Esophagus squamous epithelium (tissue), 5 donors: ENCODE measurements at places on chromosomes 12 and 14.

GRCh38 chr12:44812062-44812461, 64.1 kb downstream of the NELL2 start:
- no peak overlapping the region for H3K4me3 ChIP-seq
- H3K27me3 ChIP-seq = no peaks in the 10 kb centered on the region
- no peaks in the 10 kb centered on the region for H3K36me3 ChIP-seq
- H3K27ac ChIP-seq = no peak overlapping the region
- no peak for DNase-seq

DNA sequence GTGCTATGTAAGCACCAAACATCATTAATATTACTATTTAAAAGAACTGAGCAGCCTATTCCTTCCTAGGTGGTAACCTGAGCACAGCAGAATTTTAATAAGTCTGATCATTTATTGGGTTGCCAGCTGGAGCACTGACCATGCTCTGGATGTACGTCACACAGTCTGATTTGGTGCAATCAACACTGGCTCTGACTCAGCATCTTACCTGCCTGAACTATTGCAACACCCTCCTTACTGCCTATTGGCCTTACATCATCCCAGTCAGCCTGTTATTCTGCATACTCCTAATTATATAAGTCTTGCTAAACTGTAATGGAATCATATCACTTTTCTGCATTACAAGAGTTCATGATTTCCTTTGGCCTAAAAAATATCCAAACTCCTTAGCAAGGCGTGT, 149.7 kb downstream of the PTPRO start:
- DNase-seq = no peak
- no peaks in the 10 kb centered on the region for H3K4me1 ChIP-seq
- H3K27ac ChIP-seq = no peak overlapping the region
- no peak overlapping the region for H3K4me3 ChIP-seq

- H3K4me1 ChIP-seq = peaks cover 26% of the 10 kb centered on the region
- H3K27me3 ChIP-seq = no peaks in the 10 kb centered on the region
- no peaks in the 10 kb centered on the region for H3K36me3 ChIP-seq
Measured at GRCh38 chr12:57726151-57726883, 12.2 kb downstream of the AGAP2 start.

DNA sequence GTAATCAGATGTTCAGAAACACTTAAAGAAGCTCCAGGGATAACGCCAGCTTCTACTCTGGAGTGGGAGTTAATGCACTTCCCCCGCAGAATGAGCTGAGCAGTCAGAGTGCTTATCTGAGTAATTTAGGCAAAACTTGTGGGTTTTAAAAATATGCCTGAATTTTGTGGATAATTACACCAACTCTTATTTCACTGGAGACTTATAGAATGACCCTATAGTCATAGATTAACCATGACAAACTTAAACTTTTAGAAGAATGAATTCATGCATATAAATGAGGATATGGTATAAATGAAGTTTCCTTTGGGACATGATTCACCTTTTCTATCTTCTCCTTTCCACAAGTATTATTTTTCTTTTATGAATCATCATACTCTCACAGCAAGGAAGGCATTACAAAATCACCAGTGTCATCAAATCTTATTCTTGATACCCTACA, 241.1 kb upstream of the FBXO33 start:
- no peaks in the 10 kb centered on the region for H3K4me1 ChIP-seq
- H3K36me3 ChIP-seq = no peaks in the 10 kb centered on the region
- no peak overlapping the region for H3K27ac ChIP-seq
